Thoracic aorta (tissue), 2 donors: ENCODE measurements at places on chromosomes 7 and 10.

- DNase-seq, result no peak
Measured at GRCh38 chr7:64849250-64849923, 53.7 kb upstream of the ZNF273 start.

- DNase-seq, result no peak
Measured at GRCh38 chr10:120981601-120982391, 130.6 kb downstream of the WDR11 start.

- DNase-seq, result no peak
Measured at GRCh38 chr10:14624600-14624999, 150.1 kb downstream of the FAM107B start.

- DNase-seq, result no peak
Measured at GRCh38 chr10:98168147-98168546, 33.7 kb downstream of the R3HCC1L start.

DNA sequence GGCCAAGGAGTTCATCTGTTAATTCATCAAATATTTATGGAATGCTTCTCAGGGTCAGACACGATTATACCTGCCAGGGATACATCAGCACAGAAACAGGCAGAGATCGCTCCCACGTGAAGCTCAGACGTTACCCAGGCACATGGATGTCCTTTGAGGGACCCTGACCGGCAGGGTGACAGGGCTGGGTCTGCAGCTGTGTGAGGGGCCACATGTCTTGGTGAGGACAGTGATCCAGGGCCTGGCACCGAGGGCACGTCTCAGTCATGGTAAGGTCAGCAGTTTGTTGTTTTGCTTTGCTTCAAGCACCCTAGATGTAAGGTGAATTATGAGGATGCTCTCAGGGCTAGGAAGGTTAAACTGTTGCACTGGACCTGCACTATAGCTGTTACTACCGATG, 227.9 kb downstream of the WDR37 start:
- DNase-seq, result no peak

GRCh38 chr10:27614776-27615175, 110.7 kb downstream of the RAB18 start:
- no peak for DNase-seq

- no peak for DNase-seq
Measured at GRCh38 chr7:116249969-116250553, 39.7 kb downstream of the TES start.

- no peak for DNase-seq
Measured at GRCh38 chr7:111232249-111233084, 141.5 kb downstream of the LRRN3 start.

DNA sequence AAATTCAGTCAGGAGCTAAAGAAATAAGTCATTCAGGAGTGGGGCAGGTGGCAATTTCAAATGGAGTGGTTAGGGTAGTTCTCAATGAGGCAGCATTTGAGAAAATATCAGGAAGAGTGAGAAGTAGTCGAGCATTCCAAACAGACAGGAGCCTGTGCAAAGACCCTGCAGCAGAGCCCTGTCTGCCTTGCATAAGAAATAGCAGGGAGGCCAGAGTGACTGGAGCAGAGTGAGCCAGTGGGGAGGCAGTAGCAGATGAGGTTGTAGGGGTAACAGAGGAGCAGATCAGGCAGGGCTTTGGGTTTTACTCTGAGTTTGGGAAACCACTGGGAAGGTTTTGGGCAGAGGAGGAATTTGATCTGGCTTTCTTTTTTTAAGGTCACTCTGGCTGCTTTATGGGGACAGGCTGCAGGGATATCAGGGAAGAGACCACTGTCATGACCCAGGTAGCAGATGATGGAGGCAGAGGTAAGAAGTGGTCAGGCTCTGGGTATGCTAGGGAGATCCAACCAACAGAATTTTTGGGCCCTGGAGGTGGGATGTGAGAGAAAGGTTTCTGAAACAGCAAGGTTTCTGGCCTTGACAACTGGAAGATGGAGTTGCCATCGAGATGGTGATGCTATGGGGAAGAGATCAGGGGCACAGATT, 1.3 kb upstream of the BLVRA start:
- no peak for DNase-seq

- DNase-seq, result no peak
Measured at GRCh38 chr10:33566426-33566825, 232.0 kb upstream of the NRP1 start.

GRCh38 chr7:47368190-47368812, 213.6 kb downstream of the TNS3 start:
- DNase-seq, result no peak

GRCh38 chr10:127157506-127158200, 38.7 kb downstream of the INSYN2A start:
- DNase-seq, result no peak
